Epithelial cell of esophagus (primary cell): ENCODE measurements at places on chromosomes 5 and 9.

DNA sequence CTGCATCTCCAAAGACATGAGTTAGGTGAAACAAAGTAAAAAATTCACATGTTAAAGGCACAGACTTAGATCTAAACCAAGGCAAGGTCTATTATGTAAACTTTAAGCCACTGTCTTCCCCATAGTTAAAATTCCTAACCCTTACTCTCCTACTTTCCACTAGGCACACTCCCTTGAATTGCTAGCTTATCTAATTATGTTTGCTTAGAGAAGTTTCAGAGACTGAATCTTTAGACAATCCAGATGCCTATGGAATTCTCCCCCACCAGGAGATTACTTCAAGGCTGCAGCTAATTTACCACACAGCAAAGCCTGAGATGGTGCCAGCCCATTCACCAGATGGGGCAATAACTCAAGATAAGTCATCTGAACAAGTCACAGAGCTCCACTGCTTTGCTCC lies 803.1 kb upstream of the COX7C start:
- DNase-seq, result no peak

DNA sequence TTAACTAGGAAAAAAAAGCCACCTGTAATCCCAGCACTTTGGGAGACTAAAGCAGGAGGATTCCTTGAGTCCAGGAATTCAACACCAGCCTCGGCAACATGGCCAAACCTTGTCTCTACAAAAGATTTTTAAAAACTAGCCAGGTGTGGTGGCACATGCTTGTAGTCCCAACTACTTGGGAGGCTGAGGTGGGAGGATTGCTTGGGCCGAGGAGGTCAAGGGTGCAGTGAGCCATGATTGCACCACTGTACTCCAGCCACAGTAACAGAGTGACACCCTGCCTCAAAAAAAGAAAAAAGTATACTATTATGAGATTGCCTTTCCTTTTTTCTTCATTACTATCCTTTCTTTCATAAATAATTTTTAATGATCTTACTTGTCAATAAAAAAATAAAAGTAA lies 45.8 kb downstream of the CPEB4 start:
- no peak for DNase-seq

- peak; percentile 82 for DNase-seq
Observed at GRCh38 chr5:138449501-138450239, 10.8 kb downstream of the REEP2 start.

DNA sequence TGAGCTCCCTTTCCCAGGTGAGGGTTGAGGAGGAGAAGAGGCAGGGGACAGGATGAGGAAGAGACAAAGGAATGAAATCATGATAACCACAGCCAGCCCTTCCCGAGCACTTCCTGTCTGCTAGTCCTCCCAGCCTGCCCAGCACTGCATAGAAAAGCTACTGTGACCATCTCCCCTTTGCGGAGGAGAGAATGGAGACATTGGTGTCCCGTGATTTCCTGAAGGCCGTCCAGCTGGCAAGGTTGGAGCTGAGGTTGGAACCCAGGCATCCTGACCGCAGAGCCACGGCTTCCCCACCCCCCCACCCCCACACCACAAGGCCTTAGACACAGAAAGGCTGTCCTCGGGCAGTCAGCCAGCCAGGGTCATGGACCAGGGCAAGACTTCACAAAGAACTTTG lies 131.1 kb upstream of the ICE1 start:
- DNase-seq, result no peak

DNA sequence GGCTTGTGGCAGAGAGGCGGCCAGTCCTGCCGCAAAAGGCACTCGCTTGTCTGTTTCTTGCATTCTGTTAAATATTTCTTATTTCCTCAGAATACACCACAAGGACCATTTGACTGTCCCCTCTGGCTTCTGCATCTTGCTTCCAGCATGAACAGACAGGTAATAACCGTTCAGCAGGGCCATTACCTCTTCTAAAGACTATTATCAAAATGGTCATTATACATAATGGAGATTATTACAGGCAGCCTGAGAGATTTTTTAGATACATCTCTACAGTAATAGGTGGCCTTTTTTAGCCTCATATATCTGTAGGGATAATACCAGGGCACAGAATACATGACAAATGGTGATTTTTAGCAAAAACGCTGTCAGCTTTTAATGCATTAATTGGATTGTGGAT lies 382.0 kb downstream of the PSAT1 start:
- no peak for DNase-seq

GRCh38 chr5:158812408-158812807 lies 287.3 kb downstream of the EBF1 start:
- no peak for DNase-seq

GRCh38 chr5:31086839-31087415 lies 106.6 kb upstream of the CDH6 start:
- no peak for DNase-seq

- DNase-seq, result no peak
Observed at GRCh38 chr5:76007904-76008303, 75.3 kb upstream of the SV2C start.

DNA sequence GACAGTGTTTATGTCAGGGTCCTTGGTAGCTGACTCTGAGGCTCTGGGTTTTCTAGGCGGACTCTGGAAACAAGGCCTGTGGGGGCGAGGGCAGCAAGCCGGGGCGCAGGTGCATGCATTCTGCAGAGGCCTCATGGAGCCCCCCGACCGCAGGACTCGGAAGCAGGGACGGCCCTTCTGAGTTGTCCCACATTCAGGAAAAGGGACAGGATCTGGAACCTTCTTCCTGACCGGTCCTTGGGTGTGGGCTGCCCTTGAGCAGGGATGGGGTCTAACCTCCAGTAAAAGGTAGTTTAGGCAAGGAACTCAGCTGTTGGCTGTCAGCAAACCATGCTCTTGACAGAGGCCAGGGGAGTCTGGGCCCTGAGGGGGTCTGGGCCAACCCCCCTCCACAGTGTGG lies 7.4 kb upstream of the COL5A1 start:
- DNase-seq, result no peak

GRCh38 chr5:33772380-33772897 lies 119.4 kb downstream of the ADAMTS12 start:
- peak; percentile 41 for DNase-seq

- DNase-seq, result no peak
Observed at GRCh38 chr9:72931437-72931836, 21.4 kb downstream of the ALDH1A1 start.

DNA sequence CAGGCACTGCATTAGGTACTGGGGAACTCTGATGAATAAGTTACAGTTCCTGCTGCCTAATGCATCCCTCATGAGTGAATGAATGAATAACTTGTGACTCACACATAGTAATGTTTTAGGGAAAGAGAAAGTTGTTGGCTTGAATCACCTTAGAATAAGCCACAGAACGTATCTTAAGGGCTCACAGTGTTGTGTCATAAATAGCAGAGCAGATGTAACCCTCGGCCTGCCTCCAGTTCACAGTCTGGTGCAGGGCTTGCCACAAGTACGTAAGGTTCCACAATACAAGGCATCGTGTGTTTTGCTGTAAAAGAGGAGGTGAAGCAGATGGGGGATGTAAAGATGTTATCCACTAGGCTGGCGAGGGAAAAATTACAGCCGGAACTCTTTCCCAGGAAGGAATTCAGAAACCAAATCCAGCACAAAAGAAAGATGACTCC lies 218.7 kb downstream of the TRPM3 start:
- peak; percentile 96 for DNase-seq

GRCh38 chr9:20623021-20623747 lies 885 bp upstream of the MLLT3 start:
- DNase-seq, result peak; percentile 52

DNA sequence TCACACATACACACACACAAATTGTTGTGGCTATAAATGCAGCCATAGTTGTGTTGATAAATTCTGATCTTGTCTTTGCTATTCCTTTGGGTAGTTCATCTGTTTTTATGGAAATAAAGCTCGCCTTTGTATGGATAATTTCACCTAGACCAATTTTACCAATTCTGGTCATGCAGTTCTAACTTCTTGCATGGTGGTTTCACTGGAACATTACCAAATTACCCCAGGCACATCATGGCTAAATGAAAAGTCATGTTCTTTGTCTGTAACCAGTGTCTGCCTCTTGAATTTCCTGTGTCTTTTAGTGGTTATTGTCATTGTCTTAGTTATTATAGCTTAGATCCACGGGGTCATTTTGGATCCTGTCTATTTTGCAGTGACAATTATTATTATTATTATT lies 50.3 kb upstream of the TMC1 start:
- peak; percentile 33 for DNase-seq

DNA sequence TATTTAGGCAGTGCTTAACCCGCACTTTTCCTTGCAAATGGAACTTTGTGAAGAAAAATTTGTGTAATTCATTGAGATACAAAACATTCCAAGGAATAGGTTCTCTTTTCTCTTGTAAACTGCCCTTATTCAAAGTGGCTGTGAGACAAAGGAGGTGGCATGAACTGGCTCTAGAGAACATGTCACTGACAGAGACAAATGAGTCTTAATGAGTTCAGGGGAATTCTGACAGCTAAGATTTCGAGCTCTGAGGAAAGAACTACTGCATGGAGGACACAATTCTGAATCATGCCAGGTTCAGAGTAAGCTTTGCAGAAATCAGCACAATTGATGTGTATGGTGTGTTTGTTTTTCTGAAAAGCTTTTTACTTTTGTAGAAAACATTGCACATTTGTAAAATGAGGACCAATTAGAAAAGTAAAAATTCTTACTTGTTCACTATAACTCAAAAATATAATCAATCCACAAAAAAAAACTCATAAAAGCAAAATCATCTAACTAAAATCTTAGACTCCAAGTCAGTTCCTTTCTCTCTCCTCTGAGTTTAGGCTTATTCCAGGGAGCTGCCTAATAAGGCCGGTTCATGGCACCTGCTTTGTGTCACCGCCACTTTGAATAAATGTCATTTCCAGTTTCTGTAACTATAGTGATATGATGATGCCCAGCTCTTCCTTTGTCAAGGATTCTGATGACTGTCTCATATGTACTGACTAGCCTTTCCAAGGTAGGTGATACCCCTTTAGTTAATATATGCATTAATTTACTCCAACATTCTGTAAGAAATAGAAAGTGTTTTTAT lies 163.2 kb downstream of the HCN1 start:
- no peak for DNase-seq

- no peak for DNase-seq
Observed at GRCh38 chr5:27103486-27103885, 65.1 kb upstream of the CDH9 start.

- DNase-seq, result no peak
Observed at GRCh38 chr9:137497921-137498719, 39.0 kb upstream of the NSMF start.

- DNase-seq, result peak; percentile 50
Observed at GRCh38 chr5:129554134-129554904, 94.2 kb downstream of the ADAMTS19 start.

DNA sequence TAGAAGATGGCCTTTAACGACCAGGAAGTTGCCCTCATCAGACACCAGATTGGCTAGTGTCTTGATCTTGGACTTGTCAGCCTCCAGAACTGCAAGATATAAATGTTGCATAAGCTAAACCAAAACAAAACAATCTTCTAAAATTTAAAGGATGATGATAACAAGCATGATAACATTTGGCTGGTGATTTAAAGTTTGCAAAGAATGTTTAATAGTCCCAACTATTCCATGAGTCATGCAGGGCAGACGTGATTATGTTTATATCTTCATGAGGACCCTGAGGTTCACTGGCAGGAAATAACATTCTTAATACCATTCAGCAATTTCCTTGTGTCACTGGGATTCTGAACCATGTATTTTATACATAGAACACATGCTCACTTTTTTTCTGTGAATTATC lies 319.8 kb downstream of the HCN1 start:
- no peak for DNase-seq

- DNase-seq, result peak; percentile 22
Observed at GRCh38 chr5:1522601-1523479, 920 bp downstream of the LPCAT1 start.

DNA sequence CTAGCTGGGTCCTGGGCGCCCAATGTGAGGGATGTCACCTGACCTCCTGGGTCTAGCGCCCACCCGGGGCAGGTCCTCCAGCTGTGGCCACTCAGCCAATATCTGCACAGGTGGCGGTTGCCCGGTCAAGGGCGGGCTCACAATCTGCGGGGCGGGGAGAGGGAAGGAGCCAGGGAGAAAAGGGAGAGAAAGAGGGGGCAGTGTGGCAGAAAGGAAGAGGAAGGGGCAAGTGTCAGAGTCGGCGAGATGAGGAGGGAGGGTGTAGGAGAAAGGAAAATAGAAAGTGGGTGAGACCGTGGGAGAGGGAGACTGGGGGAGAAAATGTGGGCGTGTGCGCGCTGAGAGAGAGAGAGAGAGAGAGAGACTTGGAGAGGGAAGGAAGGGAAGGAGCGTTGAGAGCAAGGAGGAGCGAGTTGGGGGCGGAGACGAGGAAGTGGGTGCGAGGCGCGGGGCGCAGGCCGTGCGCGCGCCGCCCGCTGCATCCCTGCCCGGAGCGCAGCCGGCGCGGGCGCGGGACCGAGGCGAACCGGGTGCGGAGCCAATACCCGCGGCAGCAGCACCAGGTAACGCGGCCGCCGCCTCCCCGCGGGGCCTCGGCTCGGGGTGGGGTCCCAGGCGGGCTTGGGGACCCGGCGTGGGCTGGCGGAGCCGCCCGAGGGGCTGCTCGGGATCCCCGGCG lies at the start of gene HRH2:
Gene HRH2 (plus strand): TSS at position 479 of the 679 bp plus-strand sequence. CDS start 25,163 bp downstream, outside the sequence.
- no peak for DNase-seq

- DNase-seq, result peak; percentile 57
Observed at GRCh38 chr5:106827061-106827460, 843.7 kb downstream of the EFNA5 start.

DNA sequence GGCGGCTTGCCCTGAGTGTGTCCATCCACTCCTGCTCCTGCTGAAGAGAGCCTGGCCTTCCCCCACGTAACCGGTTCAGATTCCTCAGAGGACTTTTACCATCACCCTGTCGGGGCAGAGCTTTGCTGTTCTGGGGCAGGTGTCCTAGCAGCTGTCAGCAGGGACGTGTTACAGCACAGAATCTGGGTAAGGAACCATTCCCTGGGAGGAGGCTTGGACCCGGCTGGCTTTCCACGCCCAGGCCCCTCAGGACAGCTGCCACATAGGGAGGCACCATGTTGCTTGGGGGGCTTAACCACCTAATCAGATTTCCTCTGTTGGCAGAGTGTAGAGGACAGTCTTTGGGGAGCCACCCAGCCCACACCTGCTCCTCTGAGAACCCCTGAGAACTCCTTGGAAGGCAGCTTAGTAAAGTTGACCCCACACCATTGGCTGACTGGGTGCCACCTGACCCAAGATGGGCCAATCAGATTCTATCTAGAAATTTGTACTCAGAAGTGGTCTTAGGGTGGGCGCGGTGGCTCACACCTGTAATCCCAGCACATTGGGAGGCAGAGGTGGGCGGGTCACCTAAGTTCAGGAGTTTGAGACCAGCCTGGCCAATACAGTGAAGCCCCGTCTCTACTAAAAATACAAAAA lies 23.3 kb upstream of the EEIG1 start:
- no peak for DNase-seq

- DNase-seq, result no peak
Observed at GRCh38 chr5:107219993-107220392, 450.7 kb downstream of the EFNA5 start.

DNA sequence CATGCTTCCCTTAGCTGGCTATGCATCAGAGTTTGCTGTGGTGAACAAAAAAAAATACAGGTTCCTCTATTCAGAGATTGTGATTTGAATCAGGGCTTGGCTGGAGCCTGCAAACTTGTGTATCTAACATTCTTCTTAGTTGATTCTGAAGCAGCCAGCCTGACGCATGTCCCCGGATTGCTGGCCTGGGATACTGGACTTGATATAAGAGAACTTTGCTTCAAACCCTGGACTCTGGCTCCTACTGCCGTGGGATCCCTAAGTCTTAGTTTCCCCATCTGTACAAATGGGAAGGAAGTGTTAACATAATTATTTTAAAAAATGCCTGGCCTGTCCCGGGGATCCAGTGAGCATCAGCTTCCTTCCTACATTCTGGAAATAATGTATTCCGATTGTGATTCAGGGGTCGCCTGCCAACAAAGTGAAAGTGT lies 292.8 kb downstream of the ARHGEF28 start:
- DNase-seq, result no peak

GRCh38 chr9:92760070-92760469 lies 4.6 kb downstream of the BICD2 start:
- no peak for DNase-seq
